ENCODE measurements at places on chromosomes 11 and 22. TPM values are rescaled to one million over a fixed set of nuclear protein-coding genes. Genes with fewer than 3 reads are reported as not detected.
A peak's percentile ranks its signal among the peaks of the same experiment; 100 is the strongest.

GRCh38 chr22:44648821-44649565 is 53.0 kb upstream of the PRR5 start:
- no peak for DNase-seq

GRCh38 chr11:103798026-103798425 is 238.4 kb upstream of the DDI1 start:
- no peak for DNase-seq

Gene IL18BP
- 13.0 TPM for total RNA-seq

GRCh38 chr11:64093233-64094039 is 57.7 kb downstream of the FLRT1 start:
- no peak for DNase-seq

- peak; percentile 41 for DNase-seq
Measured at GRCh38 chr22:43882122-43882767, 9.6 kb downstream of the PNPLA5 start.

GRCh38 chr11:111603611-111604130 is 1.4 kb downstream of the SIK2 start:
- no peak for DNase-seq

Gene STARD10
- 22.1 TPM for total RNA-seq

DNA sequence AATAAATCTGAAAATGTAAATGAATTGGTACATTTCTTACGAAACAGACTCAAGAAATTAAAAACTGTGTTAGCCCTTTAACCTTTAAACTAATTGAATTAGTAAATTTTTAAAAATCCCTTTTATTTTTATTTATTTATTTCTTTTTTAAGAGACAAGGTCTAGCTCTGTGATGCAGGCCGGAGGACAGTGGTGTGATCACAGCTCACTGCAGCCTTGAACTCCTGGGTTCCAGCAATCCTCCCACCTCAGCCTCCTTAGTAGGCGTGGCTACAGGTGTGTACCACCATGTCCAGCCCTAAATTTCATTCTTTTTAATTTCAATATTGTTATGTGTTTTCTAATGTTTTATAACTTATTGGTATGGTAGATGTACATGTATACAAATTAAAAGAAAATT is 72.6 kb downstream of the MYEOV start:
- DNase-seq = no peak

Gene KCNK4
- not detected for total RNA-seq

DNA sequence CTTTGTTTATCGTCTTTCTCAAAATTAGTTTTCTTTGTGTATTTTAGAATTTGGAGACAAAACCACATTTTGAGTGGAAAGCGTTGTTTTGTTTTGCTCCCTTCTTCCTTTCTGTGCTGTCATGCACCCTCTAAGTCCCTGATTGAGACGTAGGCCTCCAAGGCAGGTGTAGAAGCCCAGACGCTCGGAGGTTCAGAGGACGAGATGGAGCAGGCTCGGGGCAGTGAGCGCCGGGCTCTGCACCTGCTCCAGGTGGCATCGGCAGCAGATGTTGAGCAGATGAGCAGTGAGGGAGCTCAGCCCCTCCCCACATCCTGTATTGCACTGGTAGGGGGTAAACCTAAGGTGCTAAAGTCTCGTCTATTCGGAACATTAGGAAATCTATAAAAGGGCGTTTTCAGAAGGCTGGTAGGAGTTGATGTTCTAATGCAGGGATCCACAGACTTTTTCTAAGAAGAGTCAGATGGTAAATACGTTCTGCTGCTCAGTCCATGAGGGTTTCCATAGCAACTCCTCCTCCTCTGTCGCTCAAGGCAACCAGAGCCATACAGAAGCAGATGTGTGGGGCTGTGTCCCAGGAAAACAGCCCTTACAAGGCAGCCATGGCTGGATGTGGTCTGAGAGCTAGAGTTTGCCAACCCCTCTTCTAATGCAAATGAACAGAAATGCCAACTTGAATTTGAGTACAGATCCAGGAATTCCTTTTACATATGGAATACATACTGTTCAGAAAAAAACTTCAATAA is 724.2 kb downstream of the BRD1 start:
- DNase-seq = peak; percentile 24

GRCh38 chr11:83427501-83427900 is 141.3 kb upstream of the CCDC90B start:
- DNase-seq = no peak

DNA sequence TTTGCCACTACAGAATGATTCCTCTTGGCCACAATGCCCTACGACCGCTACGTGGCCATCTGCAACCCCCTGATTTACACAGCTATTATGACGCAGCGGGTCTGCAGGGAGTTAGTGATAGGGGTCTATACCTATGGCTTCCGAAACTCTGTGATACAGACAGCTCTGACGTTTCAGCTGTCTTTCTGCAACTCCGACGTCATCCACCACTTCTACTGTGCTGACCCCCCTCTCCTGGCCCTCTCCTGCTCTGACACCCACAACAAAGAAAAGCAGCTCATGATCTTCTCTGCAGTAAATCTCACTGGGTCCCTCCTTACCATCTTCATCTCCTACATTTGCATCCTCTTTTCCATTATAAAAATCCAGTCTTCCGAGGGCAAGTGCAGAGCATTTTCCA is 52.3 kb upstream of the OR5P2 start:
- DNase-seq = no peak

Gene HTATIP2
- 21.2 TPM for total RNA-seq

Gene CRYAB
- 527 TPM for total RNA-seq

Gene BIK
- not detected for total RNA-seq

Gene IL18
- 7.0 TPM for total RNA-seq

DNA sequence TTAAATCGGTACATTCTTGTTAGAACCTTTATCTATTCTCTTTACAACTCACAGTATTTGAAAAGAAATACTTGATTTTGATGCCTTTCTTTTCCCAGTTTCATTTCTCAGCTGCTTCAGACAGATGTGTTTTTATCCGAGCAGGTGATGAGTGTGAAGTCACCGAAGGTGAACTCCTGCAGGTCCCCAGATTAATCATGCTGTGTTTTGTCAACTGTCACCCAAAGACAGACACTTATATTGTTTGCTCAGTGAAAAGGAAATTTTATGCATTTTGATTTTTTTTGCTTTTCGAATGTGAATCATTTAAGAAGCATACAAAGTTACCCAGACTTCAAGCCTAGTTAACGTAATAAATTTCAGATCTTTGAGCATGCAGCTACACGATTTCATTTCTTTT is 7.8 kb upstream of the TMPRSS13 start:
- no peak for DNase-seq

GRCh38 chr11:23023319-23023718 is 163.0 kb upstream of the CCDC179 start:
- no peak for DNase-seq

Gene POU2AF1
- total RNA-seq = 0.38 TPM

Gene C11orf65
- 0.38 TPM for total RNA-seq

GRCh38 chr11:61198361-61198760 is 5.0 kb upstream of the PGA3 start:
- DNase-seq = no peak

DNA sequence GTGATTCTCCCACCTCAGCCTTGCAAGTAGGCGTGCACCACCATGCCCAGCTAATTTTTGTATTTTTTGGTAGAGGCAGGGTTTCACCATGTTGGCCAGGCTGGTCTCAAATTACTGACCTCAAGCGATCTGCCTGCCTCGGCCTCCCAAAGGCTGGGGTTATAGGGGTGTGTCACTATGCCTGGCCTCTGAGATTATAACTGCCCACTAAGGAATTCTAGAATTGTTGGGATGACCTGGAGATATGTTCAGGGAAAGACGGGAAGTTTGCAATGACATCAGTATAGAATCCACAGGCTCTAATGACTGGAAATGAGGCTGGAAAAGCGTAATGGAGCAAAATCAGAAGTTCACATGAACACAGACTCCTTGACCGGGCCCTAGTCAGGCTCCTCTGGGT is 62.2 kb downstream of the CLMP start:
- DNase-seq = no peak

Gene RFPL2
- total RNA-seq = not detected

Gene INCENP
- total RNA-seq = 11.8 TPM

DNA sequence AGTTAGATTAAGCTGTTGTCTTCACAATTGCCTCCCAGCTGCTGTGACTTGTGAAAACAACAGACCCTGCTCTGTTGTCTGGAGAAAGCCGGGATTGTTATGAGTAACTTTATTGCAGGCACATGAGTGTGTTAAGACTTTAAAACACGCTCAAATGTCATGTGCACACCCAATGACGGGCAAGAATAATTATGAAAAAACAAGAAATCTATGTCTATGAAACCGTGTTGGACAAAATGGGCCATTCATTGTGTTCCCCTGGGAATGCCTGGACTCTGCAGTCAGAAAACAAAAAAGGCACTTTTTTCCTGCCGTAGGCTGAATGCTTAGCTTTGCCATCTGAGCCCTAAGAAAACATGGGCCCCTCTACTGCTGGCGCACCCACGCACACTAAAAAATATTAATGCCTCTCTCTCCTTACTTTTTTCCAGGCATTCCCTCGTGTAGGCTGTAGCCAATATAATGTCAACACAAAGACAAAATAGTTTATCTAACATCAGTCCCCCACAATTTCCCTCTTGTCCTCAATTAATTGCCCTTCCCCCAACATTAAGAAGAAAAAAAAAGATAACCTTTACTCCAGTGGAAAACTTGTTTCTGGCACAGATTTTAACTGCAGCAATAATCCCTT is 207.9 kb downstream of the SOX6 start:
- DNase-seq = no peak

DNA sequence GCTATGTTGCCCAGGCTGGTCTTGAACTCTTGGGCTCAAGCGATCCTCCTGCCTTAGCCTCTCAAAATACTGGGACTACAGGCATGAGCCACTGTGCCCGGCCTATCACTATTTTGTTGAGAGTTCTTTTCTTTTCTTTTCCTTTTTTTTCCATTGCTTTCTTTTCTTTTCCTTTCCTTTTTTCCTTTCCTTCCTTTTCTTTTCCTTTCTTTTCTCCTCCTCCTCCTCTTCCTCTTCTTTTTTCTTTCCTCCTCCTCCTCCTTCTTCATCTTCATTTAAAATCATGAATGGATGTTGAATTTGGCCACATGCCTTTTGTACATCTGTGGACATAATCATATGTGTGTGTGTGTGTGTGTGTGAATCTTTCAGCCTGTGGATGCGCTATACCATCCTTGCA is 25.7 kb upstream of the PRAME start:
- DNase-seq = no peak

DNA sequence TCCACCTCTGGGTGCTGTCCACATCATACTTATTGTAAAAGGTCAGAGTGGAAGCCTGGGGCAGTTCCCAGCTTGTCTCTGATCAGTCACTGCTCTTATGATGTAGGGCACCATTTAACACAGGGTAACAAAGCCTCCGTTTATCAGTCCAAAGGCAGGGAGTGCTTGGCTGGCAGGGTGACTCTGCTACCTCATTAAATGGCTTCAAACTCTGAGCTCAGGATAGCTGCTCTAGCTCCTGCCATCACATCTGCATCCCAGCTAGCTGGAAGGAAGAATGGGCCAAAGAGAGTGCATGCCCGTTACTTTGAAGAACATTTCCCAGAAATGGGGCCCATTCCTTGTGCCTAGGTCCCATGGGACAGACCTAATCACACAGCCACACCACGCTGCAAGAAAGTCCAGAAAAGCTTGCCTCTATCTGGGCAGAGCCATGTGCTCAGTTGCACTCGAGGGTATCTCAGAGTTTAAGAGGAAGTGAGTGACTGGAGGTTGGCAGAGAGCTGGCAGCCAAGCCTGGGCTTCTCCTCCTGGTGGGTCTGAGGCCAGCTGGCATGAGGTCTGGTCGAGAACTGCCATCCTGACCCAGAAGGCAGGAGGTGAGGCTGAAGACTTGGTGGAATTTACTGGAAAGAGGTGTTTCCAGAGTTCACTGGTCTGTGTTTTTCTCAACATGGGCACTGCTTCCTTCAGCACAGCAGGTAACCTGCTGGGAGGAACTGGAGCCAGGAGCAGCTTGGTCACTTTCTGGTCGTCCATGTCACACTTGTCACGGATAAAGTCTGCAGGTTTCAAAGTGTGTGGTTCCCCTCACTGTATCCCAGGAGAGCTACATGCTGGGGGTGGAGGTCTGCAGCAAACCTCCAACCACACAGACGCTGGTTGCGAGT is 935.7 kb downstream of the BRD1 start:
- no peak for DNase-seq

- no peak for DNase-seq
Measured at GRCh38 chr11:70328556-70328955, 58.1 kb downstream of the PPFIA1 start.
